ENCODE measurements at places on chromosomes 1 and 21.
A peak's percentile ranks its signal among the peaks of the same experiment; 100 is the strongest.

DNA sequence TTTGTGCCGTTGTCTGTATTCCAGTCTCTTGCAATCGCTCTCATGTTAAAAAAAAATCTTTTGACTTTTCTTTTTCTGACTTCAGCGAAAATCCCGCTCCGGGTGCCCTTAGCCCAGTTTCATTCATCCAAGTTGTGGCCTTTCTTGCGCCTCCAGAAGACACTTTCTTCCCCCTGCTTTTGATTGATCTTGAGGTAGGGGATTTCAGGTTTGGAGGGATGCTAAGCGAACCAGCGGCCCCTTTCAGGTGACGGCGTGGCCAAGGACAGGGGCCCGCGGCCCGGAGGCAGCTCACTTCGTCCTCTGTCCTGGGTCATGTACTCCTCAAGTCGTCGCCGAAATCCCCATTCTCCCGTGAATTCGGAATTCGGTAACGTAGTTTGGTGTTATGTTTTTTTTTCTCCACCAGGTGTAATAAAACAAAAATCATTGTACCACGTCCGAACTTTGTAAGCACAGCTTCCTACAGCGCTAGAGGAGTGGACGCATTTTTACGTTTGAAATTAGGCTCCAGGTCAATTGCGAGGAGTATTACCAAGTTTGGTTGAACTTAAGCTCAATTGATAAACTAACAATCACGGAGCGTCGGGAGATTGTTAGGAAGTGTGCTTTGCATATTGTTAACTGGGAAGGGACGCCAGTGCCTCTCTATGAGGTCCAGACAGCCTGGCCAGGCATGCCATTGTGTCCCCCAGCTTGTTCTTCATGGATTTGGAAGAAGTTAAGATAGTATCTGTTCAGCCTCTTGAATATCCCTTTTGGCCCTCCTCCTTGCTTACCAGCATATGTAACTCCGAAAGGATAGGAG, 1.1 kb downstream of the MRPS6 start:
- DNase-seq, result no peak

DNA sequence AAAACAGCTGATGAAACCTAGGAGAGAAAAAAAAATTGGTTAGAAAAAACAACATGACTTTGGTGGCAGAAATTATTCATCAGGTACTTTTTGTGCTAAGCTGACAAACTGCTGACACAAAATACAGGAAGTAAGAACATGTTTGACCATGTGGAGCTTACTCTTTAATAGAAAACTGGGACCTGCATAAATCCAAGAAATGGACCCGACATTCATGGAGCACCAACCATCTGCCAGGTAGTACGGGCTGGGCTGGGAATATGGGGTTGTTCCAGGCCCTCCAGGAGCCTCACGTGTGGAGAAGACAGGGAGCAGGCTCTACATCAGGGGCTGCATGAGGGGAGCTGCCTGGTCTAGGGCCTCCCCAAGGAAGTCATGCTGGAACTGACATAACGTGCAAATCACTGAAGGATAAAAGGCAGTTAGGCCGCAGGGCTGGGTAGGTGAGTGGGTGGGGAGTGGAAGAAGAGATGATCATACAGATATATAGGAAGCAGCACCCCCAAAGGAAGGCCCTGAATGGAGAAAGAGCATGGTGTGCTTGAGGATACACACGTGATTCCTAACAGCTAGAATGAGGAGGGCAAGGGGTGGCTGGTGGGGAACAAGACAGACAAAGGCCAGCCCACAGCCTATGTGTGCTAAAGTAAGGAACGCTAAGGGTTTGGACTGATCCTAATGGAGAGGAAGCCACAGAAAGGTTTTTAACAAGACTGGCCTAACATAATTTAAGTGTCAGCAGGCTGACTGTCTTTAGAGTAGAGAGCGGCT, 26.1 kb downstream of the CD58 start:
- DNase-seq, result peak; percentile 33

GRCh38 chr1:201739492-201740085, 89.4 kb upstream of the IPO9 start:
- DNase-seq, result no peak

GRCh38 chr1:37151789-37152188, 117.5 kb upstream of the GRIK3 start:
- DNase-seq, result no peak

- DNase-seq, result no peak
These were observed 39.5 kb downstream of the CTNNBIP1 start for GRCh38 chr1:9870572-9870971.

- no peak for DNase-seq
These were observed 13.6 kb downstream of the THAP3 start for GRCh38 chr1:6638226-6638625.

- no peak for DNase-seq
These were observed 6.2 kb downstream of the ILDR2 start for GRCh38 chr1:166969074-166969677.

GRCh38 chr1:9416506-9416905, 122.8 kb upstream of the SLC25A33 start:
- DNase-seq, result no peak

GRCh38 chr1:184030433-184031091, 7.0 kb downstream of the COLGALT2 start:
- no peak for DNase-seq

GRCh38 chr21:31190516-31190915, 152.2 kb upstream of the KRTAP19-8 start:
- peak; percentile 29 for DNase-seq

DNA sequence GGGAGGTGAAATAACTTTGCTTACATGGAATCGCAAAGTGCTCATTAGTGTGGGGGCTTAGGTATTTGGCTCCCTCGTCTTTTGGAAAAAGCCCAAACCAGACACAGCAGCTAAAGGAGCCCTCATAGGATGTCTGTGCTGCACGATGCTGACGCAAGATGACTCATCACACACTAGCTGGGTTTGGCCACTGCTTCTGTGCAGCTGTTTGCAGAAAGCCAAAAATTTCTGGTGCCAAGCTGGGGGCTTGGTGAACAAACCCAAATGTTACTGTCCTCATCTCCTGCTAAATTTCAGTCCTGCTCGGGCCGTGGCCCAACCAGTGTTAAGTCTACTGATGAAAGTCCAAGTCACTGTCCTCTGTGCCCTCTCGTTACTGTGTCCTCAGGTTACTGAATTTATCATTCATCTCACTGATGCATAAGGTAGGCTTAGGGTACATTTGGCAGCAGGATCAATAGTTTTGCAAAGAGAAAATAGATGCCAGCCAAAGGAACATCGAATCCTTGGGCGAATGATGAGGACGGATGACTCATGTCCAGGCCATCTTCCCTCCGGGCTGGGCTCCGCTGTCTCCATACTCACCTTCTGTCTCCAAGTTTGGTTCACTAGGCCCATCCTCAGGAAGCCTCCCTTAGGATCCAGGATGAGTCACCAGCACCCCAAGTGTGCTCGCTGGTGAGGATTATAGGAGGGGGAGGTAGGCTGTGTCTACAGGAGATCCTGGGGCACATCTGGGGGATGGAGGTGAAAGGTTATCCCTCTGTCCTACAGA, 177.7 kb downstream of the ADSS2 start:
- no peak for DNase-seq

GRCh38 chr1:25140073-25140797, 92.1 kb downstream of the SYF2 start:
- no peak for DNase-seq

GRCh38 chr1:103541431-103541830, 15.9 kb downstream of the RNPC3 start:
- no peak for DNase-seq

DNA sequence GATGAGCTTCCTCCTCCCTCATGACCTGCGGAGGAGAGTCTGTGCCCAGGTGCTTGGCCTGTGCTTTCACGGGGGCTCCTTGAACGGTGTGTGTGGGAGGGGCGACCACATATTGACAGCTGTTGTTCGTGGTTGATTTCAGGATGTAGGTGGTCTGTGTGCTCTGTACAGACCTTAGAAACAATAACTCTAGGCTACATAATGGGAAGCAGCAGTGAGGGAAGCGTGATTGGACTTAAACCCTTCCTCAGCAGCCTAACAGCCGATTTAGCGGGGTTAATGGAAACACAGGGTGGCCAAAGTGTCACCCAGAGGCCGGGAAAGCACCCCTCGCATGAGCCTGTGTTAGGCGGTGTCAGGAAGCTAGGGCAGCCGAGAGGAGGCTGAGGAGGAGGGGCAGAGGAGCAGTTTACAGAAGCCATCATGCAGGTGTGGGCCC, 56.0 kb downstream of the TBCE start:
- DNase-seq, result peak; percentile 28

- peak; percentile 98 for DNase-seq
These were observed at the start of the genes CENPL and DARS2 for GRCh38 chr1:173824315-173825081. Gene CENPL, minus strand, starts transcription at chr1:173824883. Its CDS starts 13,584 bp downstream, at chr1:173811299. Gene DARS2, plus strand, starts transcription at chr1:173824673. Its CDS starts 557 bp downstream, at chr1:173825230.

- DNase-seq, result no peak
These were observed 138.9 kb upstream of the SPATA6 start for GRCh38 chr1:48610628-48611542.

DNA sequence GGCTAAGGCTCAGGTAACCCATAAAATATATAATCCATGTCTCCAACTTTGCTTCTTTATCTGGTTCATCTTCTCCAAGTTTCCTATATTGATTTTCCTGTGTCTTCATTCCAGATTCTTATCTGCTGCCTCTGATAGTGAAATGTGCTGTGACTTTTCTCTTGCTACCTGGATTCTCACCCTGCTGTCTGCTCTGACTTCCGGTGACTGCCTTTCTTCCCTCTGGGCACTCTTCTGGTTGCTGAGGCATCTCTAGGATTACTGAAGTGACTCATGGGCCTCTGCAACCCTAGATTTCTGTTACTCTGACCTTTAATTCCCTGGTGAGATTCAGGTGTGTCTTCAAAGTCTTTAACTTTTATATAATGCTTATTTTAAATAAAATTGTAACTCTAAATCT, 46.9 kb downstream of the GIPC2 start:
- DNase-seq, result no peak

GRCh38 chr21:44658541-44658910, 794 bp downstream of the KRTAP12-3 start:
- no peak for DNase-seq

- no peak for DNase-seq
These were observed 54.3 kb upstream of the IKBKE start for GRCh38 chr1:206415942-206416341.

- no peak for DNase-seq
These were observed 514 bp downstream of the FAM43B start for GRCh38 chr1:20552728-20553445.

GRCh38 chr1:212606395-212607205, 2.0 kb upstream of the ATF3 start:
- peak; percentile 76 for DNase-seq

DNA sequence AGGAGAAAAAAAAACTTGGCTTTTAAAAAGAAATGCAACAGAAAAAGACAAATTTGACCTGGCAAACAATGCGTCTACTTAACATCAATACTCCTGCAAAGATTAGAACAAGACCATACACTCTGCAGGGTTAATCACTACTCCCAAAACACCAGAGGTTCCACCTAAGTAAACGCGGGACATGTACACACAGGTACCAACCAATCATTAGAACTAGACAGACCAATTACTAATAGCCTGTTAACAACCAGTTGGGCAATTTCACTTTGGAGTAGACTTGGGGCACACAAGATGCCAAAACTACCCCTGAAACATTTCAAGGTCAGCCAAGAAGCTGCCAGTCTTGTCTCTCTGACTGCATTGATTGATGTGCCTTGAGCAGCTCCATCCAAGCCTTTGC, 125.8 kb downstream of the RRAGC start:
- no peak for DNase-seq

- peak; percentile 16 for DNase-seq
These were observed 221.6 kb downstream of the AKT3 start for GRCh38 chr1:243628476-243628907.

- DNase-seq, result no peak
These were observed 29.0 kb upstream of the HTR1D start for GRCh38 chr1:23246274-23246673.

DNA sequence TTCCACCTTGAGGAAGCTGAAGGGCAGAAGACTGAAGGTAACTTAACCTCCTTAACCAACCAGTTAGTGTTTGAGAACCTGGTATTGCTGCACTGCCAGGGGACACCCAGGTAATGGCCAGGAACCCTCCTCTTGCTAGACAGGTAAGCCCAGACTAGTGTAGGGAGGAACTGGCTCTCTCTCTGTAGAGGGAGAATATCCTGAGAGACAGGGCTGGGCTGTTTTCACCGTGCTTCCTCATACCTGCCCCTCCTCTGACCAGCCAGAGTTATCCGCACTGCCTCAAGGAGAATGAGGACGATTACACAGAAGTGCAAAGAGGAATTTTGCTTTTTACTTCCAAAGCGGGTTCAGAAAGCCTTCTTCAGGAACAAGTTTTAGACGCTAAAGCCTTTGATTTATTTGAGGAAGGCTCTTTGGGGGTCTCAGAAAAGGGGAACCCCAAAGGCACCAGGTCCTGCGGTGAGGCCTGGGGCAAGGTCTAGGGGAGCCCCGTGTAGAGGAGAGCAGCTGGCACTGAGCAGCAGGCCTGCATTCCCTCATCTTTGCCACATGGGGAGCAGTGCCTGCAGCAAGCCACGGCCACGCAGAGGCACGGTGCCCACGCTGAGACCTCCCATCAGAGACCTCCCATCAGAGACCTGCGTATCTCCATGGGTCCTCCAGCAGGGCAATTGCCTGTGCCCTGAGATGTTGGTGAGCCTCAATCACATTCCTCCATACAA, 13.5 kb downstream of the GNG4 start:
- no peak for DNase-seq

DNA sequence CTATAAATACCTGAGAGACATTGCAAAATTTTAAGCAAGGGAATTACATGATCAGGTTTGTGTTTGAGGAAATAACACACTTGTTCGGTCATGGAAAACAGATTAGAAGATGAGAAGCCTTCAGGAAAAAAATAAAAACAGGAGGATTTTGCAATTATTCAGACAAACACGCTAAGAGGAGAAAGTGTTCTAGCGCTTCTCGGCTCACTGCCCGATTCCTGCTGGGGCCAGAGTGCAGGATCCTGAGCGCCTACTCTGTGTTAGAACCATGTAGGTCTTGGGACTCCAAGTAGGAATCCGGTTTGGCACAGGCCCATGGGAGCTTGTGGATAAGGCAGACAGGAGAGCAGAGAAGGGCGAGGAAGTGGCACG, 8.1 kb upstream of the PRELP start:
- DNase-seq, result no peak

DNA sequence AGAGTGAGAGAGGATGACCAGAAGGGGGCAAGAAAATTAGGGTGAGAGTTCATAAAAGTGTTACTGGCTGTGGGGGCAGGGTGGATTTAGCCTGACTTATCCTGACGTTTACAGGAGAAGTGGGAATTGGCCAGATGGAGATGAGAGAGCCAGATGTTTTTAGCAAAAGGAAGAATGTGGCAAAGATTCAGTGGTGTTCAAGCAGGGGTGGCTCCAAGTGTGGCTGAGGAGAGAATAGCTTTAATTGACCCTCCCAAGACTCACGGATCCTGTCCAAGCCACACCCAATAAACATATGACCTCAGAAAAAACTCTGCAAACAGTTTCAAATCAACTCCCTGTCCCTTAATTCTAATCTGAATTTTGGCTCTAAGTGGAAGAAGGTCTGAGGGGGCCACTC, 35.2 kb upstream of the EDEM3 start:
- DNase-seq, result no peak

GRCh38 chr1:39501666-39502065, 10.2 kb downstream of the BMP8A start:
- no peak for DNase-seq

DNA sequence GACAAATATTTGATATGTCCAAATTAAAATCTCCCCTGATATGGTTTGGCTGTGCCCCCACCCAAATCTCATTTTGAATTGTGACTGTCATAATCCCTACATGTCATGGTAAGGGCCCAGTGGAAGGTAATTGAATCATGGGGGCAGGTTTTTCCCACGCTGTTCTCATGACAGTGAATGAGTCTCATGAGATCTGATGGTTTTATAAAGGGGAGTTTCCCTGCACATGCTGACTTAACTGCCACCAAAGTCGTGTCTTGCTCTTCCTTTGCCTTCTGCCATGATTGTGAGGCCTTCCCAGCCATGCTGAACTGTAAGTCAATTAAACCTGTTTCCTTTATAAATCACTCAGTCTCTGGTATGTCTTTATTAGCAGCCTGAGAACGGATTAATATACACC, 207.0 kb downstream of the BARHL2 start:
- DNase-seq, result no peak

All from CD4-positive, CD25-positive, alpha-beta regulatory T cell (primary cell).